ENCODE measurements at places on chromosomes 1 and 21.

GRCh38 chr1:45863218-45863617, 59.8 kb downstream of the MAST2 start:
- no peak for DNase-seq

DNA sequence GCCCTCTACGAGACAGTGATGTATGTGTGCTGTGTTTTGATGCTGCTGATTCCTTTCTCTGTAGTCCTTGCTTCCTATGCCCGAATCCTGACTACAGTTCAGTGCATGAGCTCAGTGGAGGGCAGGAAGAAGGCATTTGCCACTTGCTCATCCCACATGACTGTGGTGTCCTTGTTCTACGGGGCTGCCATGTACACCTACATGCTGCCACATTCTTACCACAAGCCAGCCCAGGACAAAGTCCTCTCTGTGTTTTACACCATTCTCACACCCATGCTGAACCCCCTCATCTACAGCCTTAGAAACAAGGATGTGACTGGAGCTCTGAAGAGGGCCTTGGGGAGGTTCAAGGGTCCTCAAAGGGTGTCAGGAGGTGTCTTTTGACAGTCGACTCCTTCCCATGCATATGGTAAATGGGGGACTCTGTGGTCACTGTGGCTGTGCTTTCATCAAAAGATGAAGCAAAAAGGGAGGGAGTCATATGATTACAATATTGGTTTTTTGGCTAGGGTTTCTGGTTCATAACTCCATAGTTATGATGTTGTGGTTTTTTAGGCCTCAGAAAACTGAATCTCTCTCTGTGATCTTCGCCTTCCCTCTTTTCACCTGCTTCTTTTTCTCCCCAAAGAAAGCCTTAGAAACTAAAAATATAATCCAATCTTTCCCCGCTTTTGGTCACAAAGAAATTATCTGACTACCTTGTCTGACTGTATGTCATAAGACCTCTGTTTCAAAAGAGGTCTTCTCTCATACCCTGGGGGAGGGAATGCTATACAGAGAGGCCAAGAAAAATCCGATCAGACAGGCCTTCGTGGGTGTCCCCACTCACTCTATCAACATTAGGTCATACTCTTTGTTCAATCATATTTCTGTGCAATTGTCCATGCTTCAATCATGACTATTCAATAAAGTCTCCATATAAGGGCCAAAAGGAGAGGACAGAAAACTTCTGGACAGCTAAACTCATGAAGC, 4.2 kb downstream of the OR2T1 start:
- DNase-seq, result no peak

- DNase-seq, result no peak
Measured at GRCh38 chr1:24321126-24321525, 2.0 kb downstream of the GRHL3 start.

DNA sequence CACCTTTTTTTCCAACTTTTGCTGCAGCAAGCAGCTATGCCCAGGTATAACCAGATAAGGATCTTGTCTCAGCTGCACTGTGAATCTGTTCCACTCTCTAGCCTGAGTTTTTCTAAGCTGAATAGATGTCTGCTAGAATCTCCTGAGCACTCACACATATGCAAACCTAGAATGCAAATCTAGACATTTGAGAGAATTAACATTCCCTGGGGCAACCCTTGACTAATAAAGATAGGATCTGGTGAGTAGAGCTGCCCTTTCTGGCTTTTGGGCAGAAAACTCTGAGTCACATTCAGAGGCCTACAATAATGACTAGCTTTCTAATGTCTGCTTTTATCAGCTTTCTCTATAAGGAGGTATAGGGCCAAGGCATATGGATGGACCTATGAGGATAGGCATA, 61.4 kb upstream of the BARHL2 start:
- no peak for DNase-seq

Measured in CD4-positive, alpha-beta memory T cell (primary cell).